ENCODE measurements at places on chromosomes 13 and 19.

GRCh38 chr13:91052876-91053275 lies 294.6 kb upstream of the MIR17HG start:
- no peak for DNase-seq

DNA sequence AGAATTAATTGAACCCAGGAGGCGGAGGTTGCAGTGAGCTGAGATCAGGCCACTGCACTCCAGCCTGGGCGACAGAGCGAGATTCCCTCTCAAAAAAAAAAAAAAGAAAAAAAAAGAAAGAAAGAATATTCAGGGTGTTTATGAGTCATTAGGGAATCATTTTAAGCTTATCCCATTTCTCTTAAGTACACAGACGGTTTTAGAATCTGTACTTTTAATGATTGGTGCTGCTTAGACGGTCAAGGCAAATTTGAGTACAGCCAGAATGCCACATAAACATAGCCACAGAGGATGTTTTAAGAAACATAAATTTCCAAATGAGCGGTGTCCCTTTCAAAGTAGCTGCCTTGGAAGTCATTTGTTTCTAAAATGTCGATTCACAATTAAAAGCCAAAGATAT lies 2.6 kb downstream of the SPRYD7 start:
- no peak for DNase-seq

DNA sequence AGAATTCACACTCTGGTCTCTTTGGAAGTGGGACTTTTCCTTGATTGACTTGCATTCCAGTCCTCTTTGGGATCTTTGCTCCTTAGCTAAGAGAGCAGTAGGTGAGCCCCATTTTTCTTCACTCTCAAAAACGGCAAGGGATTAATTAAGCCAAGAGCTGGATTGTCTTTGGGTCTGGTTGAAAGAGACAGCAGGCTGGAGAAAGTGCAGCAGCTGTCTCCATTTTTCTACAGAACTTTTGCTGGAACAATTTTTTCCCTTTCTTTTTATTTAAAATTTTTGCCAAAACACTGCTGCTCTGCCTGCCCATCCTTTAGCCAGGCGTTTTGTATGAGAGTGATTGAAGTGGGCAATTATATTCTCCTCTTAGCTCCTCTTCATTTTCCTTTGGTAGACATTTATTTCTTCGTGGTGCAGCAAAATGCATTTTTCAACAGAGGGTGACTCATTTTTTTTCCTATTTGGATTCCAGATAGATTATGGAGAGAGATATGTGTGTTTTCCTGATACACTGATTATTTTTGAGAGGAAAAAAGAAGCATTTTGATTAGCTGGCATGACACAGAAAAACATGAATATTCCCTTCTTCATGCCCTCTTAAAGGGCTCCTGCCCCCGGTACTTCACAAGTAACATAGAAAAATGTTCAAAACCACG lies 371.2 kb upstream of the NBEA start:
- no peak for DNase-seq

DNA sequence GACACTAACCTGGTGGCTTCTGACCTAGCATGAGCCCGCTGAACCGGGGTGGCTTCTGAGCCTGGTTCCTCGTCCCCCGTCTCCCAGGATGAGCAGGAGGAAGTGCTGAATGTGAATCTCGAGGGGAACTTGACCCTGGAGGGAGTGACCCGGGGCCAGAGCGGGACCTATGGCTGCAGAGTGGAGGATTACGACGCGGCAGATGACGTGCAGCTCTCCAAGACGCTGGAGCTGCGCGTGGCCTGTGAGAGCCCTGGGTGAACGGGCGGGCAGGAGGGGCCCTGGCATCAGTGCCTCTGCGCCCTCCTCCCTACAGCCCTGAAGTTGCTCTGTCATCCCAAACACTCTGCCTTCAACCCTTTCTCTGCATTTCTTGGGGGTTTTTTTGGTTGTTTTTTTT lies 5.6 kb downstream of the BCAM start:
- no peak for DNase-seq

- no peak for DNase-seq
Observed at GRCh38 chr13:83589814-83590213, 292.5 kb downstream of the SLITRK1 start.

GRCh38 chr19:29002336-29002735 lies 210.6 kb downstream of the UQCRFS1 start:
- DNase-seq, result no peak

DNA sequence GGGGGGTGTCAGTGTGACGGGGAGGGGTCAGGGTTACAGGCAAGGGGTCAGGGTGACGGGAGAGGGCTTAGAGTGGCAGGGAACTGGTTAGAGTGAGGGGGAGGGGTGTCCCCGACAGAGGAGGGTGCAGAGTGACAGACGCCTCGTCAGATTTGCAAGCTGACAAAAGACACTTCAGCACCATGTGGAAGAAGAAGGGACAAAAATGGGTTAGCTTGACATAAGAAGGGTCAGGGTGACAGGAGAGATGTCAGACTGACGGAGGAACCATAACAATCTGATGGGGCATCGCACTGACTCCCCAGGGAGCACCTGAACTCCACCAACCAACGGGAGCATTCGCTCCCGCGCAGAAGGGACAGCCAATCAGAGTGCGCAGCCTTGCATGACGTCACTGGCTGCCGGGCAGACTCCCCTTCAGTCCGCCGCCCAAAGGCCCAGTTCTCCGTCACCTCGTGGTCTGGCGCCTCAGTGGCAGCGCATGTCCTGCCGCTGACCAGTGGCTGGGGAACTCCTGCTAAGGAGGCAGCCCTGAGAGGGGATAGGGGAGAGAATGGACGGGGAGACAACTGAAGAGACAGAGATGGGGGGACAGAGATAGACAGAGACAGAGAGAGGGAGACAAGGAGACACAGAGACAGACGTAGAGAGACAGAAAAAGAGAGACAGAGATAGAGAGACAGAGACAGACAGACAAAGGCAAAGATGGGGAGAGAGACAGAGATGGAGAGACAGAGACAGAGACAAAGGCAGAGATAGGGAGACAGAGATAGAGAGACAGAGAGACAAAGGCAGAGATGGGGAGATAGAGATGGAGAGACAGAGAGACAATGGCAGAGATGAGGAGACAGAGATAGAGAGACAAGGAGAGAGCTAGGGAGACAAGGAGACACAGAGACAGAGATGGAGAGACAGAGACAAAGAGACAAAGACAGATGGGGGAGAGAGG lies 30.2 kb downstream of the C19orf81 start:
- DNase-seq, result peak; percentile 80

DNA sequence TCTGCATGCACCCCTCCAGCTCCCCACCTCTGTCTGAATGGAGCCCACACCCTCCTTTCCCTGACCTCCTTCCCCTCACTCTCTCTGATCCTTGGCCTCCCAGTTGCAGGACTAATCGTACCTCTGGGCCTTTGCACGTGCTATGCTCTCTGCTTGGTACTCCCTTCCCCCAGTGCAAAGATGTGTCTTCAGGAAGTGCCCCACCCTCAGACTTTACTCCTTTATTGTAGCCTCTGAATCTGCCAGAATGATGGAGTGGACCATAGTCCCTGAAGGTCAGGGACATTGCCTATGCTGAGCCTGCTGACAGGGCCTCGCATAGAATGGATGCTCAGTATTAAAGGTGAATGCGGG lies 1.3 kb upstream of the JUND start:
- peak; percentile 54 for DNase-seq

DNA sequence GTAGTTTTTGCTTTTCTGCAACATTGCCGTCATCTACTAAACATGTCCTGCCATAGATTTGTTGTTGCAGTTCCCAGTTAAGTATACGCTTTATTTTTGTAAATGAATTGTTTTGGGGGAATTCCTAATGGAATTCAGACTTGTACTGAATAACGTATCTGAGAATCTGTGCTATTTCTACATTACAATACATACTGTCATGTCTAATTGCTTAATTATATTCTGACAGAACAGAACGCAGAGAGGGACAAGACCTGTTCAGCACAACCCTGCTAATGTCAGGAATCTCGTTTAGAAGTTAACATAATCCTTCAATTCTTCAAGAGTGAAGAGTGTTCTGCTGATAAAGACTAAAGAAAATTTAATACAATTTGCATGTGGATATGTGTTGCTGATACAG lies 861.1 kb upstream of the KLHL1 start:
- no peak for DNase-seq

GRCh38 chr19:27675771-27676170 lies 1537.2 kb downstream of the UQCRFS1 start:
- no peak for DNase-seq

DNA sequence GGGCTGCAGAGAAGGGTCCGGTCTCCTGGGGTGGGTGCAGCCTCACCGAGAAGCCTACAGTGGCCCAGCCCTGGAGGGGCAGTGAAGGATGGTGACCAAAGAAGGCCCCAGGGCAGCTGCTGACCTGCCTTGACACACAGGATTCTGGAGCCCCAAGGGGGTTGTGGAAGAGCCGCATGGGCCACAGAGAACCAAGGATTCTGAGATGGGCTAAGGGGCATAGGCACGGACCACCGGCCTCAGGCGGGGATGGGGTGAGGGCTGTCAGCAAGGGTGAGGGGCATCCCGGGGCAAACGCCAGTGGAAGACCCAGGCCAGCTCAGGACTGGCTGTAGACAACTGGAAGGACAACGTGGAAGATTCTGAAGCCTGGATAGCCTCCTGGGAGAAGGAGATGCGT lies 151.6 kb downstream of the TEX29 start:
- no peak for DNase-seq

GRCh38 chr19:41624937-41625336 lies 1.9 kb downstream of the CEACAM4 start:
- DNase-seq, result no peak

GRCh38 chr19:18995804-18996241 lies 37.5 kb downstream of the SUGP2 start:
- DNase-seq, result peak; percentile 10

DNA sequence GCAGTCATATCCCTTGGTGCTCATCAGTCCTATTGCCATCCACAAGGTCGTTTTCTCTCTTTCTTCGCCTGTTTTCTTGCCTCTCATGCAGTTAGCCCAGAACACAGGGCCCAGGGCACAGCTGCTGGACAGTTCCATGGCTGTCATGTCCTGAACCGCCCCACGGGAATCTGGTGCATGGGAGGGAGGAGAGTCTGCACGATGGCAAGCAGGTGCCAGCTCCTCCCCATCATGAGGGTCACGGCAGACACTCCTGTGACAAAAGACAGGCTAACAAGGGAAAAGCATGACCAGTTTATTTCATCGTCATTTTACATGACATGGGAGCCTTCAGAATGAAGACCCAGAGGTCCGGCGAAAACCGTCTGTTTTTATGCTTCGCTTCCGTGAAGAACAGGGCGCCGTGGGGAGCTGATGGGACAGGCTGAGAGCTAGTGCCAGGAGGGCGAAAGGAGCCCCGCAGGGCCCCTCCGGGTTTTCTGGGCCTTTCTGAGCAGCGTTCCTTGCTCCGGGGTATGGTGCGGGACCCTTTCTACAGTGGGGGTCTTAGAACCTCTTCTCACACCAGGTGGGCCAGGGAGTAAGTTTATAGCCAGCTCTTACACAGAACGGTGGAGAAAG lies 135.7 kb downstream of the STK24 start:
- DNase-seq, result no peak

DNA sequence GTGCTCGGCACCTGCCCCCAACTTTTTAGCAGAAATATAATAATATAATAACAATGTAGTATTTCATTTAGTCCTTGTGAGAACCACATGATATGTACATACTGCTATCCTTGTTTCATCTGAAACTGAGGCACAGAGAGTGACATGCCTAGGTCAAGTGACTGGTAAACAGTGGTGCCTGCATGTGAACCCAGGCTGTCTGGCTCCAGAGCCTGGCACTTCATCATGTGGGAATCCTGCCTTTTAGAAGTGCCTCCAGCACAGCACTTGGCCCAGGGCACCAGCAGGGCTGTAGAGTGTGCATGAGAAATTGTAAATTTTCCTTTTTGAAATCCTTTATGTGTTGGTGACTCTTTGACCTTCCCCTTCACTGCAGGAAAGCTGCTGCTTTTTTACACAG lies 27.4 kb downstream of the PRAM1 start:
- DNase-seq, result no peak

DNA sequence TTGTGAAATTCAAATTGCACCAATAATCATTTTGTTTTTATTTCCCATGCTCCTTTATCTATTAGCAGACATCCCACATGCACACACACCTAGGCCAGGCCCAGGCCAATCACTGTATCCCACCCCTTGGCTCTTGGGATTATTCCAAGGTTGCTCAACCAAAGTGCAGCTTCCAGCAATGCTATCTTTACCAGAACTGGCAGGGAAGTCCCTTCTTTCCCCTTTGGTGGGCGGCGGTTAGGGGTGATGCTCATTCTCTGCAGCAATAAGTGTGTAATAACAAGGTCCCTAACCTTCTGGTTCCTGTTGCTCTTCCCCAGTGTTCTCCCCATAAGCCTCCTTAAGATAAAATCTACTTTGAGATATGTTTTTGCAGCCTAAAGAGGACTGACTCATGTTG lies 18.3 kb upstream of the KCTD12 start:
- no peak for DNase-seq

GRCh38 chr19:46288896-46289588 lies 7.8 kb upstream of the HIF3A start:
- no peak for DNase-seq

DNA sequence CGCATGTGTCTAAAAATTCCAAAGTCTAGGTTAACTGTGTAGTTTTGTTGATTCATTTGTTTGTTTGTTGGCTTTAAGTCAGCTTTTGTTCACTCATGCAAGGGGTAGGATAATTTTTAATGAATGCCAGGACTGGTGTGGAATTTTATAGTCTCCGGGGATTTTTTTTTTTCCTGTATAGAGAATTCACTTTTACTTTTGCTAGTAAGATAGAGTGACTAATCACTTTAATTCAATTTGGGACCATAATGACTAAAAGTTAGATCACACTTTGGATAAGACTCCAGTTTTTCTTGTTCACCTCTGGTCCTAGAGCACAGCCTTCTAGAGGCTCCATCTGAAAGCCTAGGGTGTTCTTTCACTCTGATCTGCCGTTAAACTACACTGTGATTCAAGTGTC lies 1690.0 kb downstream of the PCDH9 start:
- no peak for DNase-seq

Data from activated CD4-positive, alpha-beta T cell treated with anti-CD3 and anti-CD28 coated beads, Interleukin-2, amount 50 U/mL, for 48 hours (primary cell).